ENCODE measurements at places on chromosomes 13 and 19. TPM values are rescaled to one million over a fixed set of nuclear protein-coding genes. Genes with fewer than 3 reads are reported as not detected.

DNA sequence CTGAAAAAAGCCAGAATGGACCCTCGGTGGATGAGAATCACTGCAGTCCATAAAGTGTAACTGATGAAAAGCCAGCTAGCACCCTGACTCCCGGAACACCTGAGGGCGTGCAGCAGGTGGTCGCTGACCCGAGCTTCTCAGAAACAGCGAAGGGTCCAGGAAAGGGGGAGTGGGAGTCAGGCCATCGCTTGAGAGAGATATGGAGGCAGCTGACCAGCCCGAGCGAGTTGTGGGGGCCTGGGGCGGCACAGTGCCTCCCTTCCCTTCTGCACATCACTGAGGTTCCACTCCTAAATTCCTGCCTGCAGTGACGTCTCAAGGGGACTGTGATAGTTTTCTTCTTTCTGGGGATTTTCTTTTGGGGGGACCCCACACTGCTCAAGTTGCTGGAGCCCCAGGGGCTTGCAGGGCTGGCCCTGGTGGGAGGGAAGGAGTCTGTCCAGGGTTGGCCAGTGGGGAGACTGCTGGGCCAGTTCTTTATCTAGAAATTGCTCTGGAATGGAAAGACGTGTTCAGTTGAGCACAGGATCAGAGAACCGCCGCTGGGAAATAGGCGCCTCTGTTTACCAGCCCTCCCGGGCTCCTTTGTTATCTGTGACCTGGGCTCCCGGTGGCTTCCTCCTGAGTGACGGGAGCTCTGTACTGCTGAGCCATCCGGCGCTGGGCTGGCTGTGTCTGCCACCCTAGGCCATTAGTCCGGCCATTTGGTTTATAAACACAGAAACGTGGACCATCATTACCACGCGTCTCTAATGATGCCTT, 71.3 kb downstream of the RAB20 start:
- peak; percentile 71 for DNase-seq

GRCh38 chr13:76556627-76557026, 329.6 kb downstream of the KCTD12 start:
- no peak for DNase-seq

DNA sequence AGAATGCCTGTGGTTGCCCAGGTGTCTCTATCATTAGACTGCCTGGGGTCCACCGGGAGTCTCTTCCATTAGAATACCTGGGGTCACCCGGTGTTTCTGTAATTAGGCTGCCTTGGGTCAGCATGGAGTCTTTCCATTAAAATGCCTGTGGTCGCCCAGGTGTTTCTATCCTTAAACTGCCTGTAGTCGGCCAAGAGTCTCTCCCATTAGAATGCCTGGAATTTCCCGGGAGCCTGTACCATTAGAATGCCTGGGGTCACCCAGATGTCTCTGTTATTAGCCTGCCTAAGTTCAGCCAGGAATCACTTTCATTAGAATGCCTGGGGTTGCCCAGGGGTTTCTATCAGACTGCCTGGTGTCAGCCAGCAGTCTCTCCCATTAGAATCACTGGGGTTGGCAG, 1492.8 kb downstream of the UQCRFS1 start:
- no peak for DNase-seq

DNA sequence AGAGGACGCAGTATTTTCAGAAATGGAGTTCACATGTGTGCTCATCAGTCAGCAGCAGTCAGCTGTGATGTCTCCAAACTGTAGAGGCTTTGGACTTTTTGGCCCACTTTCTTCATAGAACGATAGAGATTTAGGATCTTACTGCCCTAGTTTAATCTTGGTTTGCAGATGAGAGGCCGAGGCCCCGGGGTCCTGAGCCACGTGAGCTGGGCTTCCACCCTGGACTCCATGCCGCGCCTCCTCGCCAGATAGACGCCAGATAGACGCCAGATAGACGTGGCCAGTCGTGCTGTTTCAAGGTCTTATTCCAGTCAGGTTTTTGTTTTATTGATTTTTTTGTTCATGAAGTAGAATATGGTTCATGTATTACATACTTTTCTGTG, 11.7 kb upstream of the MCF2L start:
- no peak for DNase-seq

- peak; percentile 32 for DNase-seq
Observed at GRCh38 chr19:35718345-35719041, 690 bp downstream of the KMT2B start.

ZNF790 gene
- 2.6 TPM for polyA plus RNA-seq

- peak; percentile 19 for DNase-seq
Observed at GRCh38 chr13:94858856-94859255, 146.5 kb upstream of the SOX21 start.

DNA sequence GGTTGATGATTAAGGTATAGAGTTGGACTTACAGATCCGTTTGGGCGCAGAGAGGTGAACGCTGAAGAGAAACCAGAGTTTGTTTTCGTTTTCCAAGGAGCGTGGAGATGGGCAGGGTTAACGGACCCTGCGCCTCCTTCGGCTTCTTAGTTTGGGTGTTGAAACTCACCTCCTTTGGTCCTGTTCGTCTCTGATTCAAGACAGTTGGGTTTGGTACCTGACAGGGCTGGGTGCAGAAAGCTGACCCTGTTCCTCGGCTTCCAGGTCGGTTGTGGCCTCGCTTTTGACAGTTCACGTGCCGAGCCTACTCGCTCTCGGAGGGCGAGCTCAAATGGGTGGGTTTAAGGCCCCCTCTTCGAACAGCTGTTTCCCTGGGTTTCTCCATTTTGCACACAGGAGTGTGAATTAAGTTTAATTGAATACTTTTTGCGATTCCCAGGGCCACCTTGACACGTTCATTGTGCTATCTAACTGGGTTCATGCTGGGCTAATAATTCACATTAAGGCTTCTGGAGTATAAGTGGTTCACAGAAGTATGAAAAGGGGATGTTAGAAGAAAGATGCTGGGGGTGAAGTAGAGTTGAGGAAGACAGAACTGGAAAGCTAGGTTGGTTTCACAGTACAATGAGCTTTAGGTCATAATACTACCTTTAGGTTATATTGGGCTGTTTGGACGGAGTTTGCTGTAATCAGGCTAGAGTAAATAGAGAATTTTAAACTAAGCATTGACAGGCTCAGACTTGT, 638 bp downstream of the USPL1 start:
- peak; percentile 59 for DNase-seq

GRCh38 chr19:46134527-46134926, 10.0 kb upstream of the IGFL3 start:
- DNase-seq: no peak

DNA sequence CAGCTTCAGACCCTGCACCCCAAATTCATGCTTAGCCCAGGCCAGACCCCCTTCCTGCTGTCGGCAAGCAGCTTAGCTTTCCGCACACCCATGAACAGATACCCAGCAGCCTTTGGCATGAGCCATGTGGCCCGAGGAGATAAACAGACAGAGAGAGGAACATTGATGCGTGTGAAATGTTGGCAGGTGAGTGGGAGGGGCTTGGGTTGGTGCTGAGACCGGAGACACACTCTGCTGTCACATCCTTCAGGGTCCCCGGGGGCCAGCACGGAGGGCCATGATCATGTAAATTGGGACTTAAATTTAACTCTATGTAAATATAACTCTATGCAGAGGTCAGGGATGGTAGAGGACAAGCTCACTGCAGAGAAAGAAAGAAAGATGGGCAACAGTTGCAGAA, 1.5 kb downstream of the CD22 start:
- DNase-seq: no peak

METTL21C gene
- not detected for polyA plus RNA-seq

- no peak for DNase-seq
Observed at GRCh38 chr19:44644402-44645016, 799 bp downstream of the PVR start.

- DNase-seq: peak; percentile 11
Observed at GRCh38 chr19:6970443-6970842, 50.8 kb downstream of the MBD3L2B start.

GRCh38 chr19:53485046-53486004, 17.8 kb downstream of the ZNF813 start:
- no peak for DNase-seq

DNA sequence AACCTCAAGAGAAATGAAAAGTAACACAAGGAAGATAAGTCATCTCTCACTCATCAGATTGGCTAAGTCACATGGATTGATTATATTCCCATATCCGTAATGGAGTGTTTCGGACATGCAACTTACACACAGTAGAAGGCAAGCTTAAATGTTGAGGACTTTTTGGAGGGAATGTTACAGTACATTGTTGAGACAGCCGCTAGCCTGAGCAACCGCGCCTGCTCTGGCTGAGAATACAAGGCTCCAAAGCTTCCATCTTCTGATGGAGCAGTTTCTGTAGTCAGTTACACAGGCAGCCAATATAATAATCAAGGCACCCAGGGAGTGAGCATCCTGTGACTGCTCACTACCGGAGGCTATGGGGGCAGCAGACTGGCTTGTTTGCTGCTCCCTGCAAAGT, 1.0 kb upstream of the CRYL1 start:
- no peak for DNase-seq

- DNase-seq: no peak
Observed at GRCh38 chr13:59392328-59392727, 771.4 kb downstream of the DIAPH3 start.

BST2 gene
- polyA plus RNA-seq: 59.1 TPM

DNA sequence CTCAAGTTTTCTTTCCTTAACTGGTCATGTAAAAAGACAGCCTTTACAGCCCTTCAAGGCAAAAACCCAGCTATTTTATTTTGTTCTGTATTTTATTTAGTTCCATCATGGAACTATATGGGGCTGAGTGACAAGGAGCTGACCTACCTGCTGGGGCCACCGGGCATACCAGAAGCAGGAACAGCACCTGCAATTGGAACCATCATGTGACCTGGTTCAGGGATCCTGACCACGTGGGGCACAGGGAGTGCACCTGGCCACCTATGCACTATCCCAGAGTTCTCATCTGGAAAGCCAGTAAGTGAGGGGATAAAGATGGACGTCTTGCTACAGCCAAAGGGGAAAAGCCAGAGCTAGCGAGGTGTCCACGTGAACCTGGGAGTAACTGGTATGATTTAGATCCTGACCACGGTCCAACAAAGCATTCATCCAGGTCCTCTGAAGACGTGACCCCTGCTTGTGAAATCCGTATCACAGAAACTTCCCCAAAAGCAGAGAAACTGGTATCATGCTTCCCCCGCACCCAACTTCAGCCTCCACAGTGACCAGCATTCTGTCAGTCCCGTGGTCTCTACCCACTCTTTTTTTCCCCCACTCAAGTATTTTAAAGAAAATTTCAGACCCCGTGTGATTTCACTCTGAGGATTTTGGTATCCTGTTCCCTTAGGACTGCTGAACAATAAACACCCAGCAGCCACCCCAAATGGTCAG, 40.5 kb upstream of the SLC15A1 start:
- no peak for DNase-seq

RXFP2 gene
- polyA plus RNA-seq: not detected

DNA sequence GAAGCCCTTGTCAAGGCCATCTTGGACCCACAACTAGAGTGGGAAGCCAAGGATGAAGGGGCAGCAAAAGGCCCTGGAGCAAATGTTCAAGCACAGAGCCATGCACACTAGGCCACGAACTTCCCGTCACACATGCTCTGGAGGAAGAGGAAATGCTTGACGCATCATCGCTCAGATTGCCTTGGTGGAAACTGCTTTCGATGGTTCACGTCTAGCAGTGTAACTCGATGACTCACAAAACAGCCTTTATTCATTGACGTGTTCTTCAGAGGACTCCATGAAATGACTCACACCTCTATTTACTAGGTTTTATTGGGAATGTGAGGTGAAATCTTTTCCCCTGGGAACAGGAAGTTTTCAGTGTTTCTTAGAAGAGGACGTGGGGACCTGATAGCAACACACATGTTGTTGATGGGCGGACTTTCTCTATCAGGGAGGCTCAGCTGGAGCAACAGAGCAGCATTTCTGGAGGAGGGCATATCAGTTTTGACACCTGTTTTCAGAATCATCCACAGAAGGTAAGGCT, 79.8 kb upstream of the FLT1 start:
- DNase-seq: no peak

GRCh38 chr13:47999973-48000372, 1.1 kb downstream of the SUCLA2 start:
- DNase-seq: no peak

All from stomach (tissue), 19 donors.